ENCODE measurements at places on chromosomes 3 and 15.

- DNase-seq = no peak
These were observed 44.6 kb downstream of the TRIM71 start for GRCh38 chr3:32862247-32862935.

DNA sequence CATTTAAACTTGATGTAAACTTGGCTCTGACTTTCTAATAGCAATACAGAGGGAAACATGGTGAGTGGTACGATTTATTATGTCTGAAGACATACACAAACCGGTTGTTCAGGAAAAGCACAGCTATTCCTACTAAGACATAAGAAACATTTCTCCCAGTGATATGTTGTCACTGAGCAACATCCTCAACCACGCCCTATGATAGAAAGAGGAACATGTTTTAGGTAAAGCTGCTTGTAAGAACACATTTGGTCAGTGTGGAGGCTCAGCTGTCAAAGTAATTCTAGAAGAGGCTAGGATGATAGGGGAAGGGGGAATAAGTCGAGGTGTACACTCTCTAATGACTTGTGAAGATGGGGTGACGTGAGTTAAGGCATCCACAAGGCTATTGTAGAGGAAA lies 42.7 kb upstream of the B3GNT5 start:
- DNase-seq = no peak

- DNase-seq = no peak
These were observed 264.8 kb upstream of the IGF1R start for GRCh38 chr15:98383571-98383970.

DNA sequence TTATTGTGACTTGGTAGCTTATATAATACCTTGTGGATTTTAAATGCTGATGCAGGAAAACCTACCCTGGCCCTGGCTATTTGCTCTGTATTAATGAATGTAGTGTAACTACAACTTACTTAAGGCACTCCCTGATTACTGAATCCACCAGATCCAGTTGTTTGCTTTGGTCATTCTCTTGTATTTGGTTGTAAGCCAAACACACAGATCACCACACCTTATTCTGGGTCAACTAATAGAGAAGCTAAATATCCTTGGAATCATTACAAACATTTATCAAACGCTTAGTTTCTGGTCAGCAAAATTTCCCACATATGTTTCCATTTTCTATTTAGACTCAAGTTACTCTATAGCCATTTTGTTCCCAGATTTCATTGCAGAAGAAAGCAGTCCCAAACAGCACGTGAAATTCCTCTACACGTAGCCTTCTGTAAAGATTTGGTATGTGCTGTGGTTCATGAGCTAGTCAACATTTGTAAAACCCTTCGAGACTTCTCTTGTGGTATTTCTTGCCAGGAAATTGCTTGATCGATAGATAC lies 322.6 kb downstream of the MEX3B start:
- DNase-seq = no peak

DNA sequence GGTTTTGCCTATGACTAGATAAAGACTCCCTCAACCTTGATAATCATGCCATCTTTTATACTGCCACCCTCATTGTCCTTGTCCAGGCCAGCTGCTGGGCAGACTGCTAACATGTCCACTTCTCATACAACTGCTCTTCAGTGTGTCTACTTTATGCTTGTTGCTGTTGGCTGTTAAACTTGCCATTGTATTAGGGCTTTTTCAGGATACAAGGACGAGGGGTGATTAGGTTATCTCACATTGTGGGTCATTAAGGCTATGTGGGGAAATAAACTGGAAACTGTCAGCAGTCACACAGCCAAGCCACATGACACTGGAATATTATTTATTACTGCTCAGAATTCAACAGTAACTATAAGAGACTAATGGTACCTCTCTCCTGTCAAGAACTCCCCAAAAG lies 36.1 kb downstream of the STARD9 start:
- no peak for DNase-seq

- no peak for DNase-seq
These were observed 459.6 kb downstream of the MECOM start for GRCh38 chr3:169203631-169204550.

DNA sequence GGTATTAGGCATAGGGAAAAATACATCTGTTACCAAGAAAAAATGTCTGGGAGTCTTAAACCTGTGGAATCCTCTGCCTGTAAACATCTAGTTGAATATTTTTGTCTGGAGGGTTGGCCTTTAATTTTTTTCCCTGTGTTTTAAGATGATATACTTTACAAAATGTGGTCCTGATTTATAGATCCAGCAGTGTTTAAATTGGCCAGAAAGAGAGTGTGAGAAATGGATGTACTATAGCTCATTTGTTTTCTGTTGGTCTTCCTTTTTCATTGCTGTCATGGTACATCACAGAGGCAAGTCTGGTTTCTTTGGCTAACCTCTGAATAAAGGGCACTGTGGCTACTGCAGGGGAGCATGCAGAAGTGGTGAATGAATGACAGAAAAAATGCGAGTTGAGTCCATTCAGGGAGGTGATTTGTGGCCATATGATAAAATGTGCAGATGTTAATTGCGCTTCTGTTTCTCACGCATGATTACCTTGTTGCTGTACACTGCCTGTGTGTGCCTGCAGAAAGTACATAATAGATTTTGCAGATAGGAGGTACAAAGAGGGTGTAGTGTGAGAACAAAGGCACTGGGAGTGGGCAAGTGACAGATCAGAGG lies 150.0 kb downstream of the NFKBIZ start:
- DNase-seq = no peak

DNA sequence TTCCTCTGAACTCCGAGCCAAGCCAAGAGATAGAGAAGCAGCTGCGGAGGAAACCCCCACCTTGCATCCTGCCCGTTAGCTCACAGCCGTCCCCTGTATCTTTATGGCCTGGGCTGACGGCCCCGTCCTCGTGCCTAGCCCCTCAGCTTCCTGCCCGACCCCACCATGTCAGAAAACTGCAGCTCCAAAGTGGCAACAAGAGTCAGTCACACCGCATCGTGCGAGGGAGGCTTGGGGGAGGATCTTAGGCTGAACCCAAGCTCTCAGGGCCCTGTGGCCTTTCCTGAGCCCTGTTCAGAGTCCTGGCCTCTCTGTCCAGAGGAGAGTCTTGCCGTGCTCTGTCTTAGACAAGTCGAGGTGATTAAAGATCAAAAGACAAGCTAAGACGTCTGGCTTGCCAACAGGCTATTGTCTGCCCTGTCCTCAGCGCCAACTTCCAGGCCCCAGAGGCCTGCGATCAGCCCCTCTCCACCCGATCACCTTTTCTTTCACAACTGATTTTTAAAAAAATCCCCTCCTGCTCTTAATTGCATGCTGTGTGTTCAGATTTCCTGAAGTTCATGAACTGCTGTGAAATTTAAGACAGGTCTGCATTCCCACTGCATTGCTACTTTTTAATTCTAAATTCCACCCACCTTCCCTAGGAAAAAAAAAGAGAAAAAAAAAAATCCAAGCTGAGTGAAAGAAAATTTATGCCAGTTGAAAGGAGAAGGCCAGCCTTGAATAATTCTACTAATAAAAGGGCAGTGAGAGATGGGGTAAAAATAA lies 89.7 kb upstream of the WNT5A start:
- no peak for DNase-seq
